ENCODE measurements at places on chromosomes 4 and X.

DNA sequence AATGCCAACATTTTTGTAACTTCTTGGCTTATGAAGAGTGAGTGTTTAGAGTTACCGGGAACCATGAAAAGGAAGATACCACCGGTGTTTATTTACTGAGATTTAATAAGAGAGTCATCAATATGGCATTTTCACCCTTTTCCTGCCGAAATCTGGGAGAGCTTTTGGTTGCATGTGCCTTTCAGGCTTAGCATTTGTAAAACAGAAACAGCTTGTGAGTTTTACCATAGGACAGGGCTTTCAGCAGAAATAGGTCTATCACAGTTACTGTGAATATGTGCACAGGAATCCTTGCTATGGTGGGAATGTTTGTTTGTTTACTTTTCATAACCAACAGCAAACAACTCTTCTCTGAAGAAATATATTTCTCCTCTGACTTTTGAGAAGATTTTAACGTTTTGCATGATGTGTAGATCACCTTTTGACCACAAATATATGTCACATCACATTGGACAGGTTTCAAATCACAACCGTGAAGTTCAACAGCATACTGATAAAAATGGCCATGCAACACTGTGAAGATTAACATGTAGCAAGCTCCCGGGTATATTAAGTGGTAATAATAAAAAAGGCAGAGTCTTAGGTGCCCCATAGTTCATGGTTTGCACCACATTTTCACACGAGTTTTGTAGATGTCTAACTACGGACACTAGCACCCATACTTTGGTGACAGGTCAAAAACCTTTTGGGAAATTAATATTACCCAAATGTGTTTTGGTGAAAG lies 21.3 kb downstream of the ARHGAP24 start:
- DNase-seq = peak; percentile 61

DNA sequence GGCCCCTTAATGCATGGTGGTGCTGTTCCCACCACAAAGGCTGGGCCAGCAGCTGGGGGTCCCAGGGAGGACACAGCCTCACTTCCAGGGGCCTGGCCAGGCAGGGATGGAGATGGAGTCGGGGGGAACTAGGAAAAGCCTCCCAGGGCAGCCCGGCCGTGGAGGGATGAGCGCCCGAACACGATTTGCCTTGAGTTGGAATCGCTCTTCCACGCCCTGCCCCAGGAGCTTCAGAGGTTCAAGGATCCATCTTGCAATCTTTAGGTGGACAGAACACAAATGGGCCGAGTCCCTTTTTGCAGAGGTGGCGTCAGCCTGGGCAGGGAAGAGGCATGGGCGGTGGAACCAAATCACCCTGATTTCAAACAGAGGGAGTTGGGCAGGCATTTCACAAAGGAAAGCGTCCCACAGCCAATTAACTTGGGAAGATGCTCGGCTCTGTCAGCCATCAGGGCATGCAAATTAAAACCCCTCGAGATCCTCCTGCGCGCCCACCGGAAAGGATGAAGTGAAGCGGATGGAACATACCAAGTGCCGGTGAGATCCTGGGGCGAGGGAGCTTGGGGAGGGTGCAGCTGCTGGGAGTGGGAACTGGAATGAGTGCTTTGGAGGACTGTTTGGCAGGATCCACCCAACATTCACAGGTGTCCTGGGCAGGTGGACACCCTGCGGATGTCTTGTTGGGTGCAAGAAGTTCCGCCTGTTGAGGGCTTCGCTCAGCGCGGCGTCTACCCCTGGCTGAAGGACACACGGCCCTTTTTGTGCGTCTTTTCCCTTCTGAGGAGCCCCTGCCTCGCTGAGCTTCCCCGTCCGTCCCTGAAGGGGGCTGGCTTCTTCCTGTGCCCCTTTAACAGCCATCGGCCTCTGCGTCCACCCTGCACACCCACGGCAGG lies 75.7 kb downstream of the HTRA3 start:
- no peak for DNase-seq

DNA sequence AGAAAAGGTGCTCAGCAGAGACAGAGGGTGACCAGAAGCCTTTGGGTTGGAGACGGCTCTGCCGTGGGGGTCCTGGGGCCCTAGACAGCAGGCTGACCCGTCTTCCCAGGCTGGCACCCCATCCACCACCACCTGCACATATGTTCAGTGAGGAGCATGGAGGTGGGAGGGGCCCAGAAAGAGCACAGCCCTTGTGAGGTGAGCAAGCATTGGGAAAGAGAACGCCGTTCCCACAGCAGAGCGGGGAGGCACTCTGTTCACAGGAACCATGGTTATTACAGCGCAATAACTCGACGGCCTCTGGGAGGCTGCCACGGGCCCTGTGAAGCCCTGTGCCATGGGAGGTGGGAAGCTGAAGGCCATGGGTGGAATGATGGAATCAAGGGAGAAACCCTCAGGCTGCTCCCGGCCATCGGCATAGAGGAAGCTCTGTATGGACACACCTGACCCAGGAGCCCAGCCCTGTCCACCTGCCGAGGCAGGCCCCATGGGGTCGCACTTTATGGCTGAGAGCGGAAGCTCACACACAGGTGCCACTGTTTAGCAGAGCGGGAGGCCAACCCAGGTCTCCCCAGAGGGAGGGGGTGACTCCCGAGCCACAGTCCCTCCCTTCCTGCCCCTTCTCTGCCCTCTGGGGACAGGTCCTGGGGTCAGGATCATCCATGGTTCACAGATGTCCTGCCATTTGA lies 93.5 kb upstream of the AFAP1 start:
- DNase-seq = no peak

DNA sequence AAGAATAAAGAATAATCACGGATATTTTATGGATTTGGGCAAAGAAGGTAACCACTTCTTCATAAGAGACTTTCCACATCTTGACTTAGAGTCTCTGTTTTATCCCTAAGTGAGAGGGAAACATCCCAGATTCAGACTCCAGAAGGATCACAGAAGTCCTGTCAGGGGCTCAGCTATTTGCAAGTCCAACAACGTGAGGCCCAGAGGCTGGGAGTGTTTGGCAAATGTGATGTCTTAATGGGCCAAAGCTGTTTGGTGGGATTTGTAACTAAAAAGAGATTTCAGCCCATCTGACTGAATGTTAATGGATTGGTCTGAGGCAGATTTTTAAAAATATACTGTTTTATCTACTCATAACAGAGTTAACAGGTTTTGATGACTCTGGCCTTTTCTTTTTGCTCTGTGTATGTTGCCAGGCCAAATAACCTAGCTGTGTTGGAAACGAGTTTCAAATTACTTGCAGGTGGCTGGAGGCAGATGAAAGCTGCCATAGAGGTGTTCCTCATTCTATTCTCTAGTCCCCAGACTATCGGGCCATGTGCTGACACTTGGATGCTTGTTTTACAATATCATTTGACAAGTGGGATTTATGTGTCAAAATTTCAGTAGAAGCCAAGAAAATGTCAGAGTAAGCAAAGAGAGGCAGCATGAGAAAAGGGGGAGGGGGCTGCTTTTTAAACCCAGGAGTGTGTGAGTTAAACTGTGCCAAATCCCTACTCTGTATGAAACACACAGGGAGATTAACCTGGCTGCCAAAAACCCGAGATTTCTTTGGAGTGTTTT lies 330.9 kb downstream of the DCHS2 start:
- DNase-seq = peak; percentile 3

DNA sequence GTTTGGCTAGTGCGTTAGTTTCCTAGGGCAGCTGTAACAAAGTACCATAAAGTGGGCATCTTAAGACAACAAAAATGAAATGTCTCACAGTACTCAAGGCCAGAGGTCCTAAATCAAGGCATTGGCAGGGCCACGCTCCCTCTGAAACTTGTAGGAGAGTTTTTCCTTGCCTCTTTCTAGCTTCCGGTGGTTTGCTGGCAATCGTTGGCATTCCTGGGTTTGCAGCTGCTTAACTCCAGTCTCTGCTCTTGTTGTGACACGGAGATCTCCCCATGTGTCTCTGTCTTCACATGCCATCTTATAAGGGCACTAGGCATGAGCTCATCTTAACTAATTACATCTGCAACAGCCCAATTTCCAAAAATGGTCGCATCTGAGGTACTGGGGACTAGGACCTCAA lies 362.0 kb upstream of the BOD1L1 start:
- peak; percentile 47 for DNase-seq

- peak; percentile 41 for DNase-seq
Measured at GRCh38 chr4:76626686-76627465, 191.8 kb downstream of the SHROOM3 start.

- DNase-seq = no peak
Measured at GRCh38 chr4:98796991-98797390, 131.9 kb downstream of the EIF4E start.

- no peak for DNase-seq
Measured at GRCh38 chrX:39921838-39922237, 175.9 kb downstream of the BCOR start.

GRCh38 chrX:72011734-72012133 lies 101.1 kb downstream of the NHSL2 start:
- no peak for DNase-seq

GRCh38 chrX:54721424-54721823 lies 76.6 kb downstream of the ITIH6 start:
- peak; percentile 0 for DNase-seq

DNA sequence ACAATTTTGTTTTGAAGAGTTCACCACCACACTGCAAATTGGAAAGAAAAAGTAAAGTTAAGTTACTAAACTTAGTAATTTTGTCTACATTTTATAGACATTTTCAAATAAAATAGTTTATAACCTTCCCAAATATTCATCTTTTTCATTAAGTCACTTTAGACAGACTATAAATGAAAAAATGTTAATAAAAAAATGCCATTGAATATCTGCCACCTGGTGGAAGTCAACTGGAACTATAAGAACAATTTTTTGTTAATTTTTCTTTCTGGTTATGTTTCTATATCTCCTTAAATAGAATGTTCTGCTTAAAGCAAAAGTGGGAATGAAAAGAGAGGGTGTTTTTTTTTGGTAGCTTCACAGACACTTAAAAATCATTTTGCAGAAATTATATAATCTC lies 534.4 kb upstream of the PCDH10 start:
- DNase-seq = peak; percentile 10

- DNase-seq = peak; percentile 13
Measured at GRCh38 chr4:28948501-28948900, 1771.7 kb upstream of the PCDH7 start.

- DNase-seq = peak; percentile 33
Measured at GRCh38 chrX:39158801-39159657, 357.8 kb downstream of the MID1IP1 start.

GRCh38 chr4:61451935-61452334 lies 251.8 kb downstream of the ADGRL3 start:
- no peak for DNase-seq

DNA sequence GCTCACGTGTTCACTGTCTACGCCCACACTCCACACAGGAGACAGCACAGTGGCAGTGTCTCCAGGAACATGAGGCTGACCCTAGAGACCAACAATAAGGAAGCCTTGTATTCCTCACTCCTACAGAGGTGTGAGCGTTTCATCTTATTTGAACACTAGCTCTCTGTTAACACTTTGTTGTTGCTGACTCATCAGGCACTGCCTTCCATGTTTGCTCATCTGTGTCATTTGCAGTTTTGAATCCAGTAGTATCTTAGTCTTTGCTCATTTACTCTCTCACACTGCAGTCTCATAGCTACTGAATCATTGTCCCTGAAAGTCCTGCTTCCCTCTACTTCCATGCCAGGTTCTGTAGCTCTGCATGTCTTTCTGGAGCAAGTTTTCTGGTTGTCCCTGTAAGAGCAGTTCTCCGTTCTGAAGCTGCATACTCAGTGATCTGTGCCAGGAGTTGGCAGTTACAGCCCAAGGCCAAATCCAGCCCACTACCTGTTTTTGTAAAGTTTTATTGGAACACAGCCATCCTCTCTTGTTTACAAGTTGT lies 80.3 kb upstream of the DCLK2 start:
- DNase-seq = no peak

- DNase-seq = peak; percentile 90
Measured at GRCh38 chrX:42119076-42119475, 195.7 kb upstream of the CASK start.

- DNase-seq = peak; percentile 17
Measured at GRCh38 chrX:150163221-150163930, 199.7 kb upstream of the MAMLD1 start.

- DNase-seq = no peak
Measured at GRCh38 chr4:153218961-153219360, 14.7 kb downstream of the TRIM2 start.

GRCh38 chr4:61532336-61533000 lies 332.3 kb downstream of the ADGRL3 start:
- DNase-seq = peak; percentile 60

- DNase-seq = peak; percentile 14
Measured at GRCh38 chr4:8437281-8437680, 3.2 kb downstream of the ACOX3 start.

GRCh38 chr4:145178740-145179280 lies 1.6 kb downstream of the OTUD4 start:
- no peak for DNase-seq

DNA sequence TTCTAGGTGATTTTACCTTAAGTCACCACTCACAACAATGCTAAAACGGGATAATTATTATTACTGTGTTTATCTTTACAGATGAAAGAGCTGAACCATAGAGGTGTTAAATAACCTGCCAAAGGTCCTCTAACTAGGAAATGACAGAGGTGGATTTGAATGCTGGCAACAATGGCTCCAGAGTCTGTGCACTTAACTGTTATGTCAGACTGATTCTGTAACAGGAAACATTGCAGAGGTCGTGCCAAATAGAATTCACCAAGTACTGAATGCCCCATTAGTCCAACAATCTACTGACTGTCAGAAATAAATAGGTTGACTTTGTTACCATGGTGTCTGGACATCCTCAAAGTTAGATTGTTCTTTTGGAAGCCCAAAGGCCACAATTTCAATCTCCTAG lies 20.9 kb upstream of the USP27X start:
- DNase-seq = no peak

DNA sequence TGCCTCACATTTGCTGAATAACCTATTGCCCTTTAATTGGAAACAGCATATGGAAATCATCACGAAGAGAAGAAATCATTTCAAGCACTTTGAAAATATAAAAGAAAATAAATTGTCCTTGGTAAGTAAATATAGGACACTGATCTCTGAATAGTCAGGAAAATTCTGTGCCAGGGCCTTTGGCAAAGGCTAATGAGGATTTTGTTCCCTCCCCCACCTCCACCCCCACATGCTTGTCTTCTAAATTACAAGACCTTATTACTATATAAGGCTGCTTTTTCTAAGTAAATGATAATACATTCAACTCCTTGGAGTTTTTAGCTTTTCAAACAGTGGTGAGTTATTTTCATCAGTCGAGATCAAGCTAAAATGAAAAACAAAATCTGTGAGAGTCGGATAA lies 15.8 kb downstream of the SYNPO2 start:
- DNase-seq = no peak

DNA sequence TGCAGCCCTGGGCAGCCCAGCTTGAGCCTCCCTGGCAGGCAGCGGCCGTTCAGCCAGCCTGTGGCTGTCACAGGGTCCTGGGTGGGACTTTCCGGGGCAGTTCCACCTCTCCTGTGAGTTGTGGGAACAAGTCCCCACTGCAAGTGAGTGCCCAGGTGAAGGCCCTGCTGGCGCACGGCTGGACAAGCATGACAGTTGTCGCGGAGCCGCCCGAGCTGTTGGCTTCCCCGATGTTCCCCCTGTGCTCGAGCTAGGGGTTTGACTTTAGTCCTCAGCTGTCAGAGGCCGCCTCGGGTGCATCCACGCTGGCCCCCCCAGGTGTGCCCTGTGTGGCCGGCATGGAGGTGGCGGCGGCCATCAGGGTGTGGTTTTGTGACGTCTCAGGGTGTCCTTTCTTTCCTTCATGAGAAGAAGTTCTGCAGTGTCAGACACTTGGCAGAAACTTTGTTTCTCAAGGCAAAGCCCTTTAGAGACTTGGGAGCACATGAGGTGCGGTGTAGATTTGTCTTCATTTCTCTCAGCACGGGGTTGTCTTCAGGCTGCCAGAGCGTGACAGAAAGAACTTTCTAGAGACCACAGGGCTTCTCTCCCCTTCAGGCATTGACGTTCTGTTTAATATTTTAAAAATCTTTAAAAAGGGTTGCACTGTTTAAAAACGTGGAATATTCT lies 69.4 kb upstream of the HGFAC start:
- DNase-seq = no peak
